Right lung (tissue), 10 donors: ENCODE measurements at places on chromosomes 7 and 10. TPM values are rescaled to one million over a fixed set of nuclear protein-coding genes. Genes with fewer than 3 reads are reported as not detected.

Gene NPTX2
- polyA plus RNA-seq = 0.14 TPM

DNA sequence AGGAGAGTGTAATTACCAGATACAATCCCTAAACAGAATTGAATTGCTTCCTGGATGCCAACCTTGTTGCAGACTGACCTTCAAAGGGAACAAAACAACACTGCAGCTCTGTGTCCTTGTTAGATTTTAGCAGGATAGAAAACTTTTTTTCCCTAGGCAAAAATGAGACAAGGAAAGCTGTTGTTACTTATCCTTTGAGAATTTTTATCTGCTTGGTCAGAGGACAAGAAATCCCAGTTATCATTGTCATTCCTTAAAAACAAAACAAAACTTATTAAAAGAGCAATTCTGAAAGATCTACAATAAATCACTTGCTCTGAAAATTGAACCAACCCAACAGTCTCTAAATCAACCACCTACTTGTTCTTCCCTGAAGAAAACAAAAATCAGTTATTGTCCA, 652.6 kb downstream of the REEP3 start:
- no peak for DNase-seq

DNA sequence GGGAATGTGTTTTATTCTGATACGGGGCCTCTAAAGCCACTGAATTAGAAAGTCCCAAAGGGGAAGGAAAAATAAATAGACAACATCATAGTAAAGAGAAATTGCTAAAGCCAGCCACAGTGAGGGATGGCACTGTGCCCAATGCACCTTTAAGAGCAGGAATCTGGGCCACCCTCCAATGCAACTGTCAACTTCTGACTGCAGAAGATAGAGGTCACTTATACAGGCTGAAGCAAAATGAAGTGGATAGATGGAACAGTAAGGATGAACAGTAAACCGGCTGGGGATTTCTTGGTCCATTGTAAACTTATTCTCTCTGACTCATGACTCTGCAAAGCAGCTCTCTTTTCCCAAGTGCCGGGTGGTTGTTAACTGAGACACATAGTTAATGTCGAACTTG, 54.0 kb upstream of the KCNIP2 start:
- DNase-seq = no peak

DNA sequence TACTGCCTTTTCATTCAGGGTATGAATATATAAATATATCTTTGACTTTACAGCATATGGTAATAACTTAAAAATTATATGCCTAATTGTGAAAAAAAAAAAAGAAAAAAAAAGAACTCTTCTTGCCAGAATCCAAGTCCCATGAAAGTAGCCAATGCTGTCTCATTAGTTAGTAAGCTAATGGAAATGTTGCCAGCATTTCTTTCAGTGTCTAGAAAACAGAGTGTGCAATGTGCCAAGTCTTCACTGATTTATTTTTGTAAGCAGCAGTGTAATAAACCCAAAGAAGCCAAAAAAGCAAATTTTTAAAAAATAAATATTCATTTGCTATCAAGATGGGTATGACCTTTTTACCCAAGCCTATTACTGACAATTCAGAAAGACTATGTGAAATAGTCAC, 31.1 kb upstream of the LRRN3 start:
- no peak for DNase-seq

- no peak for DNase-seq
Measured at GRCh38 chr10:113555751-113556150, 2.9 kb downstream of the HABP2 start.

- DNase-seq = no peak
Measured at GRCh38 chr7:21414795-21415393, 13.0 kb upstream of the SP4 start.

- no peak for DNase-seq
Measured at GRCh38 chr7:120226188-120226587, 46.8 kb upstream of the KCND2 start.

DNA sequence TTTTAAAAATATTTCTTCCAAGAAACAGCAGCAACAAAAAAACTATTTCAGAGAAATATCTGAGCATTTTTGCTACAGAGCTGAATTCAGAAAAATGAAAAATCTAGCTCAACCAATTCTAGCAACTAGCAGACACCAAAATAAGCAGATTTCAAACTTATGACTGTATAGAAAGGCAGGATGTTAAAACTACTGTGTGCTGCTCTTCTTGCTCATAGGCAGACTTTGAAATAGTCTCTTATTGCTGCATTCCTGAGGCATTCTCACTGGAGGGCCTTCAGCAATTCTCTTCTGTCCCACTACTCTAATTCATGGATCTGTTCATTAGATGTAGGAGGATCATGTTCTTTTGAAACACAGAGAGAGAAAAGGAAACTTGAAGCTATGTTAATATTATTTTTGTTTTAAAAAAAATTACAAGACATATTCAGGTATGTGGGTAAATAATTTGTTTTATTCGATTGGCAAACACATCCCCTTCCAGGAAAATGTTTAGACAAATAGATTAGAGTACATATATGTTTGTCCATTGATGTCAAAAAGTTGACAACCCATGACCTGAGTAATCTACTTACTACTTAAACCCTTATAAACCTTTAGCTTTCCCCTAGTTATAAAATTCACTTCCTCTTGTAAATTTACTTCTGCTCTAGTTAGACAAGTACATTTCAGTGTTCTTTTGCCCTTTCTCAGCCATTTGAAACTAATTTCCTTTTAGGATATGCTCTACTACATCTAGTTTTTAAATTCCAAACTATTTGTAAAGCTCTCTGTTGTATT, 428.2 kb upstream of the POT1 start:
- DNase-seq = no peak

GRCh38 chr7:80837345-80837744, 81.5 kb downstream of the SEMA3C start:
- DNase-seq = no peak

DNA sequence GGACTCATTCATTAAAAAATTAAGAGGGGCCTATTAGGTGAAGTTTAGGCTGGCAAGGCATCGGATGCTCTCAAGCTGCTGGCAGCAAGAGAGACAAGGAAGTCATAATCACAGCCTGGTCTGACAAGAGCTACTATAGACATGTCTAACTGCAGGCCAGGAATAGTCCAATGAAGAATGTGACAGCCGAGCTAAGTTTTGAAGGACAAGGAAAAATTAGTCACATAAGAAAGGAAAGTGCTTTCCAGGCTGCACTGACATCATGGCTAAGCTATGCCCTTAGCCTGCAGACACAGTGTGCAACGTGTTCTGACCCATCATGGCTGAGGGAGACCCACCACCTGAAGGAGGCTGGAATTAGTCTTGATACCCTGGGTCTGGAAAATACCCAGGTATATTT, 281.1 kb downstream of the PLXNA4 start:
- no peak for DNase-seq
